ENCODE measurements at places on chromosomes 6 and 20.
A peak's percentile ranks its signal among the peaks of the same experiment; 100 is the strongest.

- ATAC-seq, result no peak
Observed at GRCh38 chr6:37904590-37904989, 85.1 kb downstream of the ZFAND3 start.

GRCh38 chr6:152124429-152125074 is 317.1 kb downstream of the ESR1 start:
- ATAC-seq, result peak; percentile 34

DNA sequence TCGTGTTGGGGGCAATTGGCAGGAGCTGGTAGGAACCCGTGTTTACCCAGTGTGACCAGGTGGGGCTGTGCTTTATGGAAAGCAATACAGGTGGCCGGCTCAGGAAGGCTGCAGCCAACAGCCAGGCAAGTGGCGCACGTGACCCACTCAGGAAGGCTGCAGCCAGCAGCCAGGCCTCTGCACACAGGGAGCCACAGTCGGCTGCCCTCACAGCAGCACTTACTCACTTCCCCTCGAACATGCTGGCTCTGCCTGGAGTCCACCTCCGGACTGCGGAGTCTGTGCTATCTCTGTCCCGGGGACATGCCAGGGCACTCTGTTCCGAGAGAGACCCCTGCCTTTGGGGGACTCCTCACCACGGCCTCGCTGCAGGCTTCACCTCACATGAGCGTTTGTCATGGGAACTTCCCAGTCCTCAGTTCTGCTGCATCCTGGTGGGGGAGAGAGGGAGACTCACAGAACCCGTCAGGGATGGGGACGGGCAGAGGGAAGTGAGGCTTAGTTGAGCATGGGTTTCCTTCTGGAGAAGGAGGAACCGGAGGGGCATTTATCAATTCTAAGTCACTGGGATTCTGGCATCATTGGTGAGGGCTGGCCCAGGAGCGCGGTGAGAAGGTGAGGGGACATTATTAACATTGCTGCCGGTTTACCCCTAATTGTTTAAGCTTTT is 76.8 kb downstream of the TTLL2 start:
- no peak for ATAC-seq

DNA sequence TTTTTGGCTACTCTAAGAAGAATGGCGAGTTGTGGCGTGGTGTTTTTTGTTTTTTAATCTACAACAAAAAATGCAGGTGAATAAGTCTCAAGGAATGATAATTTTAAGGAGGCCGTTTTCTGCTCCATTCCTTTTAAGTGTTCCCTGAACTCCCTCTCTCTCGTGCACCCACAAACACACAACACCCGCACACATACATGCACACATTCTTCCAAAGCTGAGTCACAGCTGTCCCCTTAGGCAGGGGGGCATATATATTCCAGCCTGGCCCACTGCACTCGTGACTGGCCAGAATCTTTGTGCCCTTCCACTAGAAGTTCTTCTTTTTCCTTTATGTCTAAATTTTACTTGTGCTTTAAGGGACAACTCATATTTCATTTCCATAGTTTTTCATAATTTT is 405.7 kb downstream of the LMBRD1 start:
- no peak for ATAC-seq

DNA sequence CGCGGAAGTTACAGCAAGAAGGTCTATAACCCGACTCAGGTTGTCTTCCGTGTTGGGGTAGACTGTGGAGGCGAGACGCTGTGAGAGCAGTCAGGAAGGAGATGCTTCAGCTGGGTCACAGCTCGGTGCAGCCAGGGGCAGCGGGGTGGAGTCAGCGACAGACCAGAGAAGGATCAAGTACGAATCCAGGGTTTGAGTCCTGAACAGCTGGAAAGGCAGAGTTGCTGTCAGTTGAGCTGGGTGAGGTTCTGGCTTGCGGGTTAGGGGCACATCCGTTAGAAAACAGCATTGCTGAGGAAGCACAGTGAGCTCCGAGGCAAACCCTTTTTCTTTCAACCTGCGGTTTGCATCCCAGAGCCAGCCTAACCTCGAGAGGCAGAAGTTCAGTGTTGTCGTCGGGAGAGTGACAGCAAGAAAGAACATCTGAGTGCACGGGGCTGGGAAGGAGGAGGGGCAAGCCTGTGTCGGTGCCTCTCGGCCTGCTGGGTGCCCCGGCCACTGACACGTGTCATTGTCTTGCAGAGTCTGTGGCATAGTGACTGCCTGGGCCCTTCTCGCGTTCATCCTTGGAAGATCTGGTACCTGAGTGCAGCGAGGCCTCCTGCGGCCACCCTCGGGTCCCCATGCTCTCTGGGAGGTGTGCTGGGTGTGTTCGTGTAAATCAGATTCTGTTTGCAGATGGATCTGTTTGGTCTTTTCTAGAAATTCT is 20.0 kb downstream of the PNLDC1 start:
- ATAC-seq, result peak; percentile 84

GRCh38 chr6:107361753-107362604 is 97.4 kb downstream of the PDSS2 start:
- ATAC-seq, result no peak

DNA sequence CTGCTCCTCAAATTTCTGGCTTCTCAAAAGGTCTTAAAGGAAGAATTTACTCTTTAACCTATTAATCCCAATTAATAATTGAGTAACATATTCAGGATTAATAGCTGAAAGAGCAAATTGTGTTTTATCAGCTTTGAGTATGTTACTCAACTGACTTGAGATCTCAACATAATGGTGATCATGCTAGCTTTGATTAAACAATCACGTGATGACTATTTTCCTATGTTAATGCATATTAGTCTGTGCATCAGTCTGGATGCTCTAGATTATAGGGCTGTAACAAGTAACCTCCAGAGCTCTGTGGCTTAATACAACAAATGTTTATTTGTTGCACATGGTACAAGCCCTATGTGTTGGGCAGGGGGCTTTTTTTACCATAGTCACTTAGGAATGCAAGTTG is 313.4 kb upstream of the BTBD3 start:
- no peak for ATAC-seq

DNA sequence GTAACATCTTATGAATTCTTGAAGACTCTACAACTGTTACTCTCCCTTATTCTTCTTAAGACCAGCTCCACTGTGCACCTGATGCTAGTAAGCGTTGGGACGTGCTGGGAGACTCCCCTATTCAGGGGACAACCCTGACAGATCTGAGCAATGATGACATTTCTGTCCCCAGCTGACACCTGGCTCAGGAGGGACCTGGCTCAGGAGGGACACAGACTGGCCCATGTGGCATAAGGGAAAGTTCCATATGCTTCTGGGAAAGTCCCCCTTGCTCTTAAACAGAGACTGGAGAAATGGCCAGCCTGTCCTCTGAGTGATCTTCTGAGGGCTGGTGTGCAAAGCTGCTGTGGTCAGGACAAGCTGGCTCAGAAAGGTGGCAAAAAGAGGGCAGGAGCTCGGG is 10.0 kb upstream of the CD93 start:
- ATAC-seq, result no peak

DNA sequence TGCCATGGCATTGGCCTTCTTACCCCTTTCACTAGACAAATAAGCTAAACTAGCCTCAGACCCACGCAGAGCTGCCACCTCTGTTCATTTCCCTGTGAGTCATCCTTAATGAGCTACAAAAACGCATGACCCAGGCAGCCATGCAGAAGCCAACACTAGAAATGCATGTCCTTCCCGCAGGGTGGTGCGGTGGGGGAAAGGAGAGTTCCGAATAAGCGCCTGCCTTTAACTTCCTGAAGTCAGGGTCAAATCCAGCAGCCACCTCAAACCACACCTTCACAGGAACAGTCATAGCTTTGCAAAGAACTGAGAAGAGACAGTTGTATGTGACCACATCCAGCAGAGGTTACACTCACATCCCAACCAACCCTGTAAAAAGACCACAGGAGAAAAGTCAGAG is 40.4 kb downstream of the IRF4 start:
- peak; percentile 84 for ATAC-seq

GRCh38 chr6:53441035-53441493 is 92.3 kb upstream of the ELOVL5 start:
- ATAC-seq, result peak; percentile 86

DNA sequence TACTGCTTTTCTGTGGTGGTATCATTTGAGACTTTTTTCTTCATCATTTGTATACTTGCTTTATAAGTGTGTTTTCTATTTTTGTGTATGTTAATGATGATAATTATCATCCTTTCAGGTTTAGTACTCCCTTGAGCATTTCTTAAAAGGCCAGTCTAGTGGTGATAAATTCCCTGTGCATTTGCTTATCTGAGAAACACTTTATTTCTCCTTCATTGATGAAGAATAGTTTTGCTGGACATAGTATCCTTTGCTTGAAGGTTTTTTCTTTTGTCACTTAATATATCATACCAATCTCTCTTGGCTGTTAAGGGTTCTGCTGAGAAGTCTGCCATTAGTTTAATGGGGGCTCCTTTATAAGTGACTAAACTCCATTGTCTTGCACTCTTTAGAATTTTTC is 123.2 kb upstream of the IRAK1BP1 start:
- no peak for ATAC-seq

GRCh38 chr6:141244366-141244765 is 888.4 kb upstream of the GJE1 start:
- ATAC-seq, result no peak

DNA sequence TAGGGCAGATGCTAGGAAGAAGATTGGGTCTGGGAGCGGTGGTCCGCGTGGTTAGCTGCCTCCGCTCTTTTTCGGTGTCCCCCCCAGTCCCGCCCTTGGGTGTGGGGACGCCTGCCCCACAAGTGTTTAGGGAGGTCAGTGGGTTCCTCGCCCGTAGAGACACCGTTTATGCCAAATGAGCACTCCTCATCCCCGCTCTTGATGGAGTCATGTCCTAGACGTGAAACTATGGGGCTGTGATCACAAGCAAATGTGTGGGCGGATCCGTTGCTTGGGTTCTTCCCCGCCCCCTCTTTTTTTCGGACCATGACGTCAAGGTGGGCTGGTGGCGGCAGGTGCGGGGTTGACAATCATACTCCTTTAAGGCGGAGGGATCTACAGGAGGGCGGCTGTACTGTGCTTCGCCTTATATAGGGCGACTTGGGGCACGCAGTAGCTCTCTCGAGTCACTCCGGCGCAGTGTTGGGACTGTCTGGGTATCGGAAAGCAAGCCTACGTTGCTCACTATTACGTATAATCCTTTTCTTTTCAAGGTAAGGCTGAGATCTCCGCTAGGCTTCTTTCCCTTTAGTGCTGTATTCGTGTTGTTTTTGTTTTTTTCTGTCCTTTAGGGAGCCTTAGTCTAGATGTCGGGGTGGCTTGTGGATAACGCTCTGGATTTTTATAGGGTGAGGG is at the start of gene HSP90AB1:
Gene HSP90AB1 (plus strand): TSS at position 439 of the 675 bp plus-strand sequence. CDS start 1,529 bp downstream, outside the sequence.
- ATAC-seq, result peak; percentile 78

- ATAC-seq, result peak; percentile 65
Observed at GRCh38 chr20:49384437-49385434, 97.7 kb downstream of the KCNB1 start.

GRCh38 chr6:105988321-105988720 is 97.8 kb upstream of the PRDM1 start:
- no peak for ATAC-seq

DNA sequence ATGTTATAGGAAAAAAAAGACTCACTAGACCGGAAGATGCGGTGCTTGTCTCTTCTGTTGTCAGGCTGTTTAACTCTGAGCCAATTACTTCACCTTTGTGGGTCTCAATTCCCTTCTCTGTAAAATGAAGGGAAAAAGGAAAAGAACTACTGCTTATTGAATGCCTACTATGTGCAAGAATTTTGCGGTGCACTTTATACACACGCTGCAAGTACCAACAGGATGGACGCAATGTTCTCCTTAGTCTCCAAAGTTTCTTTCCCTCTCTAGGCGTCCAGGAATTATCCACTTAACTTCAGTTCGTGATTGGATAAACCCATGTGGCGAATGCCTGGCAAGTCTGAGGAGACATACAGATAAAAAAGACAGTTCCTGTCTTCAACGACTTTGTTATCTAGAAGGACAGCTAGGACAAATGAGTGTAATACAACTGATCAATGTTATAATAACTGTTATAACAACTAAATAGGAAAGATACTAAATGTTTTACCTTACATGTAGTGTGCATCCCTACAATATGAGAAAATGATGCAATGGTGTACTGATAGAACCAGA is 69.0 kb upstream of the JARID2 start:
- ATAC-seq, result no peak

DNA sequence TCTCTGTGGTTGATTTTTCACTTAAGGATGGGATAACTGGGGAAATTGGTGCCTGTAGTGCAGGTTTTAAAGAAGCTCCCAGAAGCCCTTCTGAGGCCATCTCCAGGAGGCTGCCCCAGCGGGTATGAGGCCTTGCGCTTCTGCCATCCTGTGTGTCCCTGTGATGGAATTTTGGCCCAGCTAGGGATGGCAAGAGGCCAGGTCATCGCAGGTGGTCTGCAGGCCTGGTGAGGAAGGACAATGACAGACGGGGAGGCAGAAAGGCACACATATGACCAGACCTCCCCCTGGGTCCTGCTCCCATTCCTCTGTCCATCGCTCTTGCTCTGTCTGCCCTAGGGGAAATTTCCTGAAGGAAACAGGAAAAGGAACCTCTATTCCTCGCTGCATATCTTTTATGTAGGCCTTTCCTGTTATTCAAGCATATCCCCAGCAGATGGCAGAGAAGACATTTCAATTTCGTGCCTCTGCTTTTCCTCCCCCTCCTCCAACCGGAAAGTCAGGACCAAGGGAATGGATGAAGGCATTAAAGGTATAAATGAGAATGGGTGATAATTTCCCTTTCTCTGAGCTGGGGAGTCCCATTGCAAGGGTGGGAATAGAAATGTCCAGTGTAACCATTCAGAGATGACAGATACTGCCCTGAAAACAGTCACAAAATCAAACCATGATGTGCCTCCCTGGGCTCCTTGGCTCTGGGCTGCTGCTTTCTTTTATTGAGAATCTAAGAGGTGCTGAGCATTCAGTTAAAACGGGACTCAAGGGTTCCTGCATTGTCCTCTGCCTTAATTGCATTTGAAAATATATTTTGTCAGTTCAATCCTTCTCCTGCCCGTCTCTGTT is 17.6 kb upstream of the HLA-F start:
- ATAC-seq, result no peak

DNA sequence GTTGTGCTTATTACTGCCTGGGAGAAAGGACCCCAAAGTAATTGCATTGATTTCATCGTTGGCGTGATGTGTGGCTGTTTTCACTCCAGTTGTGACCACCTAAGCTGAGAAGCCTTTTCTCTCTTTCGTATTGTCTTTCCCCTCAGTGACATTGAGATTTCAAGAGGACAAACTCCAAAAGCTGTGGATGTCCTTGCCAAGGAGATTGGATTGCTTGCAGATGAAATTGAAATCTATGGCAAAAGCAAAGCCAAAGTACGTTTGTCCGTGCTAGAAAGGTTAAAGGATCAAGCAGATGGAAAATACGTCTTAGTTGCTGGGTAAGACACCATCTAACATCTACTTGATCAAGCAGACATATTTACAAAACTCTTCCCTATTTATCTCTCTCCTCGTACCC is 60.5 kb downstream of the MTHFD1L start:
- ATAC-seq, result no peak
